ENCODE measurements at places on chromosomes 5 and 9. TPM values are rescaled to one million over a fixed set of nuclear protein-coding genes. Genes with fewer than 3 reads are reported as not detected.

PARP8 gene
- 10.3 TPM for total RNA-seq

ASPN gene
- 0.36 TPM for total RNA-seq

CHSY3 gene
- total RNA-seq = 0.28 TPM

BHMT2 gene
- 0.72 TPM for total RNA-seq

PCDHB15 gene
- total RNA-seq = 0.44 TPM

TBC1D9B gene
- total RNA-seq = 66.3 TPM

SIGMAR1 gene
- total RNA-seq = 56.3 TPM

SLC34A3 gene
- total RNA-seq = 0.68 TPM

CTXN3 gene
- 0.24 TPM for total RNA-seq

MOB3B gene
- 3.7 TPM for total RNA-seq

CATSPER3 gene
- total RNA-seq = 0.40 TPM

SPATA31A6 gene
- total RNA-seq = not detected

GRM6 gene
- total RNA-seq = not detected

RLN2 gene
- total RNA-seq = not detected

TMEM232 gene
- total RNA-seq = 0.56 TPM

CNTRL gene
- 7.2 TPM for total RNA-seq

RGS3 gene
- total RNA-seq = 22.8 TPM

SH3TC2 gene
- 3.4 TPM for total RNA-seq

FOXD4 gene
- total RNA-seq = 0.28 TPM

GABRP gene
- 6.4 TPM for total RNA-seq

SERF1A gene
- total RNA-seq = 3.6 TPM

FOXD4L5 gene
- not detected for total RNA-seq

ELL2 gene
- total RNA-seq = 181 TPM

FBP2 gene
- not detected for total RNA-seq

DNAI1 gene
- total RNA-seq = not detected

SLC26A2 gene
- total RNA-seq = 8.9 TPM

HRH2 gene
- total RNA-seq = 0.76 TPM

GLRA1 gene
- not detected for total RNA-seq

SLC36A2 gene
- not detected for total RNA-seq

NR2F1 gene
- 2.7 TPM for total RNA-seq

MCCC2 gene
- total RNA-seq = 34.1 TPM

BTNL8 gene
- not detected for total RNA-seq

SNCAIP gene
- total RNA-seq = 2.3 TPM

SLIT3 gene
- total RNA-seq = 3.5 TPM

PPP2R2B gene
- total RNA-seq = 0.76 TPM

SIT1 gene
- 0.44 TPM for total RNA-seq

ASS1 gene
- total RNA-seq = 101 TPM

CREB3 gene
- 15.1 TPM for total RNA-seq

PCDHGB2 gene
- total RNA-seq = 1.2 TPM

All from esophagus mucosa (tissue), 1 donor.